ENCODE measurements at places on chromosomes 11 and 22.

GRCh38 chr11:12175694-12176241 lies 65.4 kb downstream of the MICAL2 start:
- no peak for DNase-seq

DNA sequence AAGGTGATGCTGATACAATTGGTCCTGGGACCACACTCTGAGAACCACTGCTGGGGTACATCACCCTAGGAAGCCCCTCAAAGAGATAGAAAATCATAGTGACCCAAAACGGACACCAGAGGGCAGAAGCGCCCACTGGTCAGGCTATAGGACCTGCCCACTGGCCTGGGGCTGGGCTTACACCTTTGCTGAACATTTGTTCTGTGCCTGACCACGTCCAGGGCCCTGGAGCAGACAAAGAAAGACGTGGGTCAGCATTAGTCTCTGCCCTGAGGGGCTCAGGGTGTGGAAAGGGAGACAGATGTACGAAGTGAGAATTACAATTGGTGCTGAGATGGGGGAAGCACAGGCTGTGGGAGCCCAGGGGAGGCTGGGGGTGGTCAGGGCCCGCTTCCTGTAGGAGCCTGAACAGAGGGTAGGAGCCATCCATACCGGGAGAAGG lies 14.4 kb upstream of the SERPINH1 start:
- DNase-seq, result no peak

- DNase-seq, result no peak
Measured at GRCh38 chr11:8631395-8632118, 37.5 kb upstream of the STK33 start.

GRCh38 chr11:83033972-83034672 lies 37.6 kb downstream of the RAB30 start:
- no peak for DNase-seq

DNA sequence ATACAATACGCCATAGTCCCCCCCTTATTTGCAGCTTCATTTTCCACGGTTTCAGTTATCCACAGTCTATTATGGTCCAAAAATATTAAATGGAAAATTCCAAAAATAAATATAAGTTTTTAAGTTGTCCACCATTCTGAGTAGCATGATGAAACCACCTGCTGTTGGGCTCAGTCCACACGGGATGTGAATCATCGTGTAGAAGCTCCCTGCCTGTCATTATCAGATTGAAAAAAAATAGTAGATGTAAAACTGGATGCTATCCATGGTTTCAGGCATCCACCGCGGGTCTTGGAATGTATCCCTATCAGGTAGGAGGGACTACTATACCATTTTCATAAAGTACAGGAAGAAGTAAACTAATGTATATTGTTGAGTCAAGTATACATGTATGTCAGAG lies 127.4 kb downstream of the TTC17 start:
- no peak for DNase-seq

DNA sequence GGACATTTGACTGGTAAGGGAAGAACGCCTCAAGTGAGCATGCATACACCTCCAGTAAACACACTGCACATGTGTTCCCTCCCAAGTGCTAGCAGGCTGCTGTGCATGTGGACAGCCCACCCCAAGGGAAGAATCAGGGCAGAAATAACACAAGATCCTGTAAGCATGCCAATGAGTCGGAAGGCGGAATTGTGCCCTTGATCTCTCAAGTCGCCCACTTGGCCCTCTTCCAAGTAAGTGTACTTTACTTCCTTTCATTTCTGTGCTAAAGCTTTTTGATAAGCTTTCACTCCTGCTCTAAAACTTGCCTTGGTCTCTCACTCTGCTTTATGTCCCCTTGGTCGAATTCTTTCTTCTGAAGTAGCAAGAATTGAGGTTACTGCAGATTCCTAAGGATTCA lies 139.6 kb downstream of the TRPC6 start:
- peak; percentile 38 for DNase-seq

- DNase-seq, result no peak
Measured at GRCh38 chr11:108880510-108880909, 215.6 kb downstream of the DDX10 start.

DNA sequence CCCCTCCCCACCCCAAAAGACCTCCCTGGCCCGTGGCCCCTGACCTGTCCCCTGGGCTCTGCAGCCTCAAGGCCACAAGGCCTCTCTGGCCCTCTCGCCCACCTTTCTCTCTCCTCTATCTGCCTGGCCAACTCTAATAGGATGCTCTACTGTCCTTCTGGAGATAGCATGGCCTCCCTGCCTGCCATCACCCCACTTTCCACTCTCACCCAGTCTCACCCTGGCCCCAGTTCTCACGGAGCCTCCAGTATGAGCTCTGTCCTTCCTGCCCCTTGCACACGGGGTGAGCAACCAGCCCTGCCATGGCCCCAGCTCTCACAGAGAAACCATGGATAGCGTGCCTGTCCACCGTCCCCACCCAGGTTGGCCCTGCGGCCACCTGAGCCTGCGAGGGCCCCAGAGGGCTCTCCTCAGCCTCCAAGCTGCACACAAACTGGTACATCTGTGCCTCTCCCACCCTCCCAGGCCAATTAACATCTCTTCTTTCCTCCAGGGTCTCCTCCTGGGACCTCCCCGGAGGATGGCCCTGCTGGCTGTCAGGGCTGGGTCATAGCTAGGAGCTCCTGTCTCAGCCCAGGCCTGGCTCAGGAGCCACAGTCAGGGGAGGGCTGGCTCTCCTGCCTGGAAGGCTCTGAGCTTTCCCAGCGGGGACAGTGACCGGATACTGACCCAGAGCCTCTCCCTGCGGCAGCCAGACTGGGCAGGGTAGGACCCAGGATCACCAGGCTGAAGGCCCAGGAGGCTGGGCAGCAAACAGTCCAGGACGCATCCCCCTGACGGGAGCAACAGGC lies 22.3 kb downstream of the RTN4R start:
- no peak for DNase-seq

DNA sequence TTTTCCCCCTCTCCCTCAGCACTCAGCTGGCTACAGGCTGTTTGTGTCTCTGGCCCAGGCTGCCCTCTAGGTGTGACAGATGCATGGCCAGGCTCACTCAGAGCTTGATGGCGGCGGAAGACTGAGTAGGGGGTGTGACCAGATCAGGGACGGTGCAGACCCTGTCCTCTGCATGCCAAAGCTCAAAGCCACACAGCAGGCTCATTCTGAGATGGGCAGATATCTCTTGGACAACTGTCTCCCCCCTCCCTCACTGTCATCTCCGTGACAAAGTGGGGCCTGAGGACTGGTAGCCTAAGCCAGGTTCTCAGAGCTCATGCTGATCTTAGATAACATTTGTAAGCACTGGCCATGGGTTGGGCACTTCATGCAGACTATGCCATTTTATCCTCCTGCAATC lies 231.3 kb downstream of the DSCAML1 start:
- no peak for DNase-seq

DNA sequence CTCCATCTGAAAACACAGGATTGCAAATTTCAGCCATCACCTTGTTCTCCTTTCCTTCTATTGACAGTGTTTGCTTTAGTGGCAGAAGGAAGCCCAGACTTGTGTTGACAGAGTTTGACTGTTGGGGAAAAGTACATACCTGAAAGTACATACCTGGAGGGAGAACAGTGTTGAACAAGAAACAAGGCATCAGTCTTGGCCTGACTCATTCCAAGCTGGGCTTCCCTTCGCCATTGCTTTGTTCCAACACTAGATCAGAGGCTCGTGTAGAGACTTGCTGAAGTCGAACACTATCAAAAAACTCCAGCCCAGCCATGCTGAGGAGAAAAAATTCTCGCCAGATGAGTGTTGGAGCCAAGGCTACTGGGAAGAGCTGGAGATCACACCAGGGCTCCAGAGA lies 133.4 kb downstream of the BBOX1 start:
- DNase-seq, result no peak

- DNase-seq, result no peak
Measured at GRCh38 chr11:90286640-90287039, 63.8 kb upstream of the CHORDC1 start.

GRCh38 chr11:12111549-12112520 lies 1.4 kb downstream of the MICAL2 start:
- DNase-seq, result no peak

DNA sequence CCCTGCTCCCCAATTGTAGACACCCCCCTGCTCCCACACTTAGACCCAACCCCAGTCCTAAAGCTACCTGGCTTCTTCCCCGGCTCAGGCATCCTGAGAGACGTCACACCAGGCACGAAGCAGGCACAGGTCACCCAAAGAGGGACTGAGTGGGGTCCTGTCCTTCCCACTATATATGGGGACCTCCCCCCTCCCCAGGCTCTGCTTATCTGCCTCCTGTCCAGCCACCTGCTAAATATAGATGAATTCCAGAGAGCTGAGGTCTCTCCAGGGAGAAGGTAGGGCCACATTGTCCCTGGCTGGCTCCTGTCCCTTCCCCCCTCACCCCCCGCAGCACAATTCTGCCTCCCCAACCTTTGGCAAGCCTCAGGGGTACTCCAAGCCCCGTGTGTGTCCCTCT lies at the start of gene MYBPC3:
TSS of gene MYBPC3 (minus strand) at position 147 of the 400 bp plus-strand sequence. CDS start at position 92, 55 bp downstream.
- no peak for DNase-seq

DNA sequence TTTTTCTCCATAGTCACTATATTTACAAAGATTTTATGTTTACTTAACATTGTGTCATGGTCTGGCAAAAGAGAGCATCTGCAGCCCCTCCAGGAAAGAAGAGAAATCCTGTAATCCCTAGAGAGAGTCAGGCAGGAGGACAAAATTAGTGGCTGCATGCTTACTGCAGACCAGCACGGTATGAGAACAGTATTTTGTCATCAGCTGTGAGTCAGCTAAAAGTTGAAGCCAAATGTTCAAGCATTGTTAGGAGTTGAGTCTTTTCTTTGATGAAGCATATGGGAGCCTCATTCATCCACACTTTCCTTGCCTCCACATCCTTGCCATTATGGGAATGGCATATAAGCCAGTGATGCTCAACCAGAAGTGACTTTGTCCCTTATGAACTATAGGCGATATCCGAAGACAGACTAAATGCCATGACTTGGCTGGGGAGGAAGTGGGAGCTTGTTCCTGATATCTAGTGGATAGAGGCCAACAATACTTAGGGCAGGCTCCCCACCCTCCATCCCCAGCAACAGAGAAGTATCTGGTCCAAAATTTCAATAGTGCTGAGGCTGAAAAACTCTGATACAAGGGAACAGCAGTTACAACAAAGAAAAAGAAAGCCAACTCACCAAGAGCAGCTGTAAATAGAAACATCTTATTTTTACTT lies 112.0 kb upstream of the OR5AK2 start:
- no peak for DNase-seq

DNA sequence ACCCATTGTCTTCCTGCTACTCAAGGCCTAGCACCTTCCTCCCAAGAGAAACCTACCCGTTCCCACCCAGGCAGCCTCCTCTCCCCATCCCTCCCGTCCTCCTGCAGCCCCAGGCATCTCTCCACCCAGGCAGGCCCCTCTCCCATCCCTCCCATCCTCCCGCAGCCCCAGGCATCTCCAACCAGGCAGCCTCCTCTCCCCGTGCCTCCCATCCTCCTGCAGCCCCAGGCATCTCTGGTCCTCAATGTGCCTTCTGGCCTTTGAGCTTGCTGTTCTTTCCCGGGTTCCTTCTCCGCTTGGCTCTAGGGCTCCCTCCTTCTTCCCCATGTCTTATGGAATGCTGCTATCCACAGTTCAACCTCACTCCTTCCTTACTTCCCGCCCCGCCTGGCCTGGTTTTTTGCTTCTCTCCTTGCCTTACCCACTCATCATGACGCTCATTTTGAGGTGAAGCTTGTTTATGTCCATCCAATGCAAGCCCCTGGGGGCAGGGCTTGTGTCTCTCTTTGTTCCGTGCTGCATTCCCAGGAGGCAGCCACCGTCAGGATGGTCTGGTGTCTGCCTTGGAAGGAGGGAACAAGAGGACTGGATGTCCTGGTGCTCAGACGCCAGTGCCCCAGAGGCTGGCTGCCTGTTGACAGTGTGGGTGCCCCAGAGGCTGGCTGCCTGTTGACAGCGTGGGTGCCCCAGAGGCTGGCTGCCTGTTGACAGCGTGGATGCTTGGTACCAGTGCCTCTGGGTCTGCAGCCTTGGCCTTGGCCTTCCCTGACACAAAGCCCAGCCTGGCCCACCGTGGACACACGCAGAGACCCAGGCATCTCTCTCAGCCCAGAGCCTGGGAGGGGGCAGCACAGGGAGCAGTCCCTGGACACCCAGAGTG lies 815.7 kb downstream of the BRD1 start:
- DNase-seq, result no peak

DNA sequence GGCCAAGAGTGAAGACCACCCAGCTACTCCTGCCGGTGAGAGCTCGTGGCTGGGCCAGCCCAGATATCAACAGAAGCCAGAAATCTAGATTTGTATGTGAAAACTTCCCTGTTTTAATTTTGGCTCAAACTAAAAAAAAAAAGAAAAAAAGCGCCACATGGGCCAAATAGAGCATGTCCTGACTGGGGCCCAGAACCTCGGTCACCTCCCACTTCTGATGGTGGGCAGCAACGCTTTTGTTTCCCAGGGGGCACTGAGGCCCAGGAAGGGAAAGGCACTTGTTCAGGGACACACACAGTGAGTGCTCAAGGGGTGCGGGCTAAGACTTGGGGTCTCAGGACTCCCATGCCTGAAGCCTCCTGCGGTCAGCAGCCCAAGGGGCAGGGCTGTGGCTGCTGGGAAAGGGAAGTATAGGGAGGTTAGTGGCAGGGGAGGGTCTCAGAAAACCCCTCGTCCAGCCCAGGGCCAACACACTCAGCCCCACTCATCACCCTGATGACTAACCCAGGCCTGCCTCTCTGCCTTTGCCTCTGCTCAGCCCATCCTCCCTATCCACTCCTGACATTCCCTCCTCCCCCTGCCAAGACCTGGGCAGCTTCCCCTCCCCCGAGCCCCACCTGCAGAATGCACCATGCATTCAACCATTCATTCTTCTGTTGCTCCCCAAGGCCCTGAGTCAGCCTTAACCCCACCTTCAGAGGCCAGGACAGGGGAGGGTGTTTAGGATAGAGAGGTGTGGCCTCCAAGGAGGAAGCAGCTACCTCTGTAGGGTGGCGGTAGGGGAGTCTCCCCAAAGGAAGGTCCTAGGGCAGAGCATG lies 30.0 kb upstream of the TCF20 start:
- peak; percentile 61 for DNase-seq

DNA sequence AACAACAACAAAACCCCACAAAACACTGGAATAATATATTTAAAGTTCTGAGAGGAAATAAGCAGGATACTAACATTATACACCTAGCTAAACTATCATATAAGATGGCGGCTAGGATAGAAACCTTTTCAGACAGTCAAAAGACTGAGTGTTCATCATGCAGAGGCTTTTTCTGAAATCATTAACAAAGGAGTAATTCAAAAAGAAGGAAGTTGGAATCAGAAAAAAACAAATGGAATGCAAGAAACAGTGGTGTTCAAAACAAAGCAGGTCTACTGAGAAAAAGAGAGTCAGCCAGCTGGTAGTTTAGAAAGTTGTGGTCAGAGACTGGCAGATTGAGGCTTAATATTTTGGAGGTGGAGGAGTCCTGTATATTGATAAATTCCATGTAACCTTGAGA lies 30.1 kb upstream of the ZBTB44 start:
- no peak for DNase-seq

DNA sequence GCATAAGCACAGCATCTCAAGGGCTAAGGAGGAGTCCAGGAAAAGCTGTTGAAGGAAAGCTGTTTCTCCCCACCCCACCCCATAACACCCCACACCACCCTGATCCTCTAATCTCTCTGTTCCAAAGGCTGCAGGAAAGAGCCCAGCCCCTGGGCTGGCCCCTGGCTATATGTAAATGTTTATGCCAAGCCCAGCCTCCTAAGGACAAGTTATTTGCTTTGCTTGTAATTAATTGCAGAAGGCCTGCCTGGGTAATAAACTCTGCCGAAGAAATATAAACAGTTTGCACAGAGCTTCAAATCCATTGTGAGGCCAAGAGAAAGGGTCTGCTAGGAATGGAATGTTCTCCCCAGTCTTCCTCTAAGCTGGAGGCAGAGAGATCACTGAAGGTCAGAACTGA lies 21.2 kb downstream of the ARRB1 start:
- no peak for DNase-seq

- DNase-seq, result no peak
Measured at GRCh38 chr22:37368058-37368457, 59.2 kb downstream of the ELFN2 start.
